Activated CD4-positive, alpha-beta T cell treated with anti-CD3 and anti-CD28 coated beads, Interleukin-2, amount 10 ng/mL, durations not matched to agents 24 days and 14 days (primary cell): ENCODE measurements at places on chromosomes 2 and 18. TPM values are rescaled to one million over a fixed set of nuclear protein-coding genes. Genes with fewer than 3 reads are reported as not detected.

The SUCLG1 gene
- total RNA-seq, result 71.9 and 72.6 TPM in 2 replicates

- H3K4me1 ChIP-seq, result no peaks in the 10 kb centered on the region
- no peaks in the 10 kb centered on the region for H3K27me3 ChIP-seq
- no peak for DNase-seq
- H3K36me3 ChIP-seq, result no peaks in the 10 kb centered on the region
Observed at GRCh38 chr2:240165034-240165433, 24.6 kb upstream of the OTOS start.

DNA sequence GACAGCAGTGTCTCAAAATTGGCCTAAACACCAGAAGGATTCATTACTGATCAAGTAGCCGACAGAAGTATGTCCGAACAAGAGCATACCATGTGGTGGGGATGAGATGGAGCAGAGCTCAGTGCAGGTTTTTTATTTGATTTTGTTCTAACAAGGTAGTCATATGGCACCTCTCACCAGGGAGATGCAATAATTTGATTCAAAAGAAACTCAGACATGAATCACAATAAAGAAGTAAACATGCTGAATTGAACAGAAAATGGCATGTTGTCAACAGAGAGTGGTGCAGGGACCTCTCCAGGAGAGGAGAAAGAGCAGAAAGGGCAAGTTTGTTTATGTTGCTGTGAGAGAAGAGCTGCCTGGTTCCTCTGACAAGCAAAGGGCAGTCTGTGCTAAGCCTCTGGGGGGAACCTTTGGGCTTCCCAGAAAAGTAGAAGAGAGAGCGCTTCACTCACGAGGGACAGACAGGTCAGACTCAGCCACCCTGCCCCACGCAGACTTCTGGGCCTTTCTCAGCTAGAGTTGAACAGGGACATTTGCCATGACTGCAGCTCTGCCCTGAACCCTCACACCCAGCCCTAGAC, 351.3 kb upstream of the RAB12 start:
- DNase-seq, result no peak
- H3K4me3 ChIP-seq, result no peak overlapping the region
- H3K4me1 ChIP-seq, result no peaks in the 10 kb centered on the region
- no peaks in the 10 kb centered on the region for H3K36me3 ChIP-seq
- H3K27ac ChIP-seq, result no peak overlapping the region

GRCh38 chr2:60515721-60516226, 37.7 kb downstream of the BCL11A start:
- no peak overlapping the region for H3K4me3 ChIP-seq
- H3K4me1 ChIP-seq, result peaks cover 5% of the 10 kb centered on the region
- no peak overlapping the region for H3K27ac ChIP-seq
- no peaks in the 10 kb centered on the region for H3K36me3 ChIP-seq
- no peak for DNase-seq
- peaks cover 27% of the 10 kb centered on the region for H3K27me3 ChIP-seq

- H3K4me1 ChIP-seq, result peaks cover 2% of the 10 kb centered on the region
- H3K27me3 ChIP-seq, result no peaks in the 10 kb centered on the region
- no peak overlapping the region for H3K27ac ChIP-seq
- no peaks in the 10 kb centered on the region for H3K36me3 ChIP-seq
- DNase-seq, result no peak
Observed at GRCh38 chr2:118902266-118903028, 39.5 kb upstream of the MARCO start.

DNA sequence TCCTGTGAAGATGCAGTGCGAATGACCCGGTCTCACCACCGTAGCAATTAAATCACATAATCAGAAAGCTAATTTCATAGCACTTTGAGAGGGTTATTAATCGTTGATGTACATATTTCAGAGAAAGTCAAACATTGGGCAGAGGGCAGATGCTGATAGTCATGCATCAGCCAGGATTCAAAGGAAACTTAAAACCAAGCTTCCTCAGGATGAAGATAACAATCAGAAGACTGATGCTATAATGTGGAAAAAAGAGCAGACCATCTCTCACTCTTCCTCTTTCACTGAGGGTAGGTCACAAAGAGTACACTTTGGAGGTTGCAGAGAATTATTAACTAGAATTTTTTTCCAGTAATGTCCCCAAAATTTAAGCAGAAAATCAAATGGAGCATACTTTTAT, 1027.7 kb upstream of the ZEB2 start:
- no peak overlapping the region for H3K27ac ChIP-seq
- no peak for DNase-seq
- H3K27me3 ChIP-seq, result no peaks in the 10 kb centered on the region
- no peak overlapping the region for H3K4me3 ChIP-seq

The MPV17 gene
- total RNA-seq, result 86.8 and 89.1 TPM in 2 replicates

DNA sequence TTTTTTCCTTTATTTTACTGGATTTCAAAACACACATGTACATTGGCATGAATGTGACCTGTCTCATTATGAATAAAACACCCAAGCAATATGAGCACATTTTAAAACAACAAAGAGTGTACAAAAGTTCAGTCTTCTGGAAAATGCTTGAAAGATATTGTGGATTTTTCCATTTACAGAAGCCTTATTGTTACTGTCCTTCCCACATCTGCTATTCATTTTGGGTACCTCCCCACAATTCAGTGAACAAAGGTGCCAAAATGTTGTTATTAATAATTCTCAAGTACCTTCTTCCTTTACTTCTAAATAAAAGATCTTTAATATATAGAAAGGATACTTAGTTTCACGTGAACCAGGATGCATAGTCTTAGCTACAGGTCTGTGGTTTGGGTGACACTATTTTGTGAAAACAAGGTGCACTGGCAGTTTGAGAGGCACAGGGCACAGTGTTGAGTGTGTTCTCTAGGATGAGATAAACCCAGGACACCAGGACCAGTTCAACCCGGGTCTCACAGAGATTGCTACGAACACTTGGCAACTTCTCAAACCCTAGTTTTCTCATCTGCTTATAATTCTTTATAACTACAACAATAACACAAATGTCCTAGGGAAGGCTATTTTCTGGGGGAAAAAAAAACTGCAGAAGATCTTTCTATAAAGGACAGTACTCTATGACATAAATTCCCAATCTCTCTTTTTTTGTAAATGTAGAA, 84.5 kb upstream of the GALNT5 start:
- H3K4me1 ChIP-seq, result no peaks in the 10 kb centered on the region
- peaks cover 8% of the 10 kb centered on the region for H3K27me3 ChIP-seq
- H3K27ac ChIP-seq, result no peak overlapping the region
- no peak for DNase-seq
- no peak overlapping the region for H3K4me3 ChIP-seq
